AG09309 (cell line): ENCODE measurements at places on chromosomes 7 and 10.

DNA sequence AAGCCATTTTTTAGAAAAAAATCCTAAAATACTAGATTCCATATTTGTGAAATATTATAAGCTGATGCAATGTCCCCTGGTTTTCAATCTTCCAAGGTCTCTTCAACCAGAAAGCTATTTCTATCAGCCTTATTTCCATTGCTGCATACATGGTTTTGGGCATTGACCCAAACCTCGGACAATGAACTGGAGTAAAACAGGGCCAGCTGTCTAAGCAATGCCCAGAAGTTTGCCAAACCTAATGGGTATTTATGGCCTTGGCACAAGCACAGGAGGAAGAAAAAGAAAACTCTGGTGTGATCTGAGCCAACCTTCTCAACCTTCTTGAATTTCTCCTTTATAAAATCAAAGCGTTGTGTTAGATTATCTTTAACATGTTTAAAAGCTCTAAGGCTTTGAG is 402.3 kb downstream of the DNAJB9 start:
- no peak for DNase-seq

DNA sequence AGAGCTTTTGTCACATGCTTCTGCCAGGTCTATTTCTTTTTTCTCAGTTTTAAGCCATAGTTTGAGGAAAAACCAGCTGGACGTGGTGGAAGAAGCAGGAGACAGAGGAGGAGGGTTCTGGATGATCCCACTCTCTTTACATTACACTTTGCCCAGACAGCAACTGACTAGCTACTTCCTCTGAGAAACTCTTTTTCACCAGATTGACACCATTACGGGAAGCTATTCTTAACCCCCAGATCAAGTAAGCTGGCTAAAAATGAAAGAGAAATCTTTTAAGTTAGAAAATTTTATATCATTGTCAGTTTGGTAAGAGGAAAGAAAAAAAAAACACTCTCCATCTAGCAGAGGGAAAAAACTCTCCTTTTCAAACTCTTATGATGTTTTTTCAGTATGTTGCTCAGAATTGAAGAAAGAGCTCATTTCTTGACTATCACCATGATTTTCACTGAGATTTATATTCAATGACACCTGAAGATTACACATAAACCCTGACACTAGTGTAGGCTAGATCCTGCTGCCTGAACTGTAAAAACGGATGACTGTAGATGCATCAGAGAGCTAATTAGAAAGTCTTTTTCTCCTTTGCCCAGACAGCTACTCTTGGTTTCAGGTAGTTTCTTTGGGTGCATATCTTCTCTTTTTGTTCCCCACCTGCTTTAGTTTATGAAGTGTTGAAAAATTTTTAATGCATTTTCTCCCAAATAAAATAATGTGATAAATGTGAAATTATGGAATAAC is 203.1 kb downstream of the TFEC start:
- DNase-seq, result no peak

- DNase-seq, result no peak
Measured at GRCh38 chr7:40073239-40073638, 61.2 kb downstream of the MPLKIP start.

GRCh38 chr10:33273295-33274002 is 61.0 kb downstream of the NRP1 start:
- DNase-seq, result peak; percentile 99

- no peak for DNase-seq
Measured at GRCh38 chr7:129553899-129554461, 51.6 kb downstream of the SMKR1 start.

- no peak for DNase-seq
Measured at GRCh38 chr10:68816796-68817412, 10.4 kb upstream of the STOX1 start.

GRCh38 chr10:20059084-20059835 is 243.0 kb downstream of the PLXDC2 start:
- no peak for DNase-seq

DNA sequence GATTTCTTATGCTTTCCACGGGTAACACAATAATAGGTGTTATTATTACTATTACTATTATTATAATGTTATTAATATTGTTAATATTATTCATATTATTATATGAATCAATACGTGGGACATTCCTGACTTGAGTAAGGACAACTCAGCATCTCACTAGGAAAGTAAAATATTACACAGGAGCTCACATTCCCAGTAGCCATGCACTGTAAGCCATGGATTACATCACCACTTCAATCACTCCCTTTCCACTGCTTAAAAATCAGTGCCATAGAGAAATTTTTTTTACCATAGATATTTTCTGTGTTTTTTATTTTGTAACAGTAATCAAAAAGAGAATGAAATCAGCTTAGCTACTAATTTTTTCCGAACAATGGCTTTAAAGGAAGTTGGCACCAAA is 68.5 kb upstream of the DGKI start:
- DNase-seq, result no peak

DNA sequence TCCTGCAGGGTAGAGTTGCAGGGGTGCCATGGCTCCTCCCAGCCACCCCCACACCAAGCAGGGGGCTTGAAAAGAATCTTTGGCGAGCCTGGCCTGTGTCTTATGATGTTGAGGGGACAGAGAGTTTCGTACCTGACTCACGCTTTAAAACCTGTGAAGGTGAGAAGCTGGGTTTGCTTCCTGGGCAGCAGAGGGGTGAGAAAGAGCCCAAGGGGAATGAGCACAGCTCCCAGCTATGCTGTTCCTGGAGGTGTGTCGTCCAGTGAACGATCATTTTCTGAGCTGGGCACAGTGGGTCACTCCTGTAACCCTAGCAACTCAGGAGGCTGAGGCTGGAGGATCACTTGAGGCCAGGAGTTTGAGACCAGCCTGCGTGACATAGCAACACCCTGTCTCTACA is 13.5 kb upstream of the ADRB1 start:
- DNase-seq, result no peak

DNA sequence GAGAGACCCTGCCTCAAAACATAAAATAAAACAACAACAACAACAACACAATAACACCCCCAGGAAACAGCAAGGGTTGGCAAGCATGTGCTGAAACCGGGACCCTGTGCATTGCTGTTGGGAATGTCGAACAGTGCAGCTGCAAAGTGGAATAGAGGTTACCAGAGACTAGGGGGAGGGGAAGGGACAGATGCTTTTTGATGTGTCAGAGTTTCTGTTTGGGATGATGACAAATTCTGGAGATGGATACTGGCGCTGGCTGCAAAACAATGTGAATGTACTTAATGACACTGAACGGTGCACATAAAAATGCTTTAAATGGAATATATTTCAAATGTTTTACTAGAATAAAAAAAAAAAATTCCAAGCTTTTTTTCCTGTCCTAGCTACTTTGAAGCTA is 241.8 kb downstream of the TEX36 start:
- no peak for DNase-seq

GRCh38 chr7:126768836-126769235 is 483.9 kb downstream of the GRM8 start:
- DNase-seq, result no peak
